ENCODE measurements at places on chromosomes 4 and X.

- no peak for DNase-seq
Measured at GRCh38 chr4:63526251-63526650, 883.0 kb downstream of the TECRL start.

- no peak for DNase-seq
Measured at GRCh38 chr4:186765138-186765537, 41.5 kb upstream of the FAT1 start.

GRCh38 chrX:40831750-40832149 lies 96.4 kb upstream of the MED14 start:
- no peak for DNase-seq

DNA sequence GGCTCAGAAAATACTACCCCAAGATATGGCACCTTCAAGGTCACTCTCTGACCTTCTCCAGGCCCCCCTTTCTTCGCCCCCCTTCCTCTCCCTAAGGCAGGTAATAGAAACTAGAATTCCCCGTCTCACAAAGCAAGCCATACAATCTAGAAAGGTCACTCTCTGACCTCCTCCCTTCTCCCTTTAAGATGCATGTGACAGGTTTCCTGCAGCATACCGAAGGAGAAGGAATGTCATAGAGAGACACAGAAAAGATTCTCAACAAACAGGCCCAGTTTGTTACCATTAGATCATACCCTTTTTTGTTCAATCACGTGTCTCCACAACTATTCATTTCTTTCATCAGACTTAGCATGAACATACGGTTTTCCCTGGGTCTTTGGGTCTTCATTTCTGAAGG lies 51.2 kb upstream of the RBMXL3 start:
- DNase-seq: no peak

DNA sequence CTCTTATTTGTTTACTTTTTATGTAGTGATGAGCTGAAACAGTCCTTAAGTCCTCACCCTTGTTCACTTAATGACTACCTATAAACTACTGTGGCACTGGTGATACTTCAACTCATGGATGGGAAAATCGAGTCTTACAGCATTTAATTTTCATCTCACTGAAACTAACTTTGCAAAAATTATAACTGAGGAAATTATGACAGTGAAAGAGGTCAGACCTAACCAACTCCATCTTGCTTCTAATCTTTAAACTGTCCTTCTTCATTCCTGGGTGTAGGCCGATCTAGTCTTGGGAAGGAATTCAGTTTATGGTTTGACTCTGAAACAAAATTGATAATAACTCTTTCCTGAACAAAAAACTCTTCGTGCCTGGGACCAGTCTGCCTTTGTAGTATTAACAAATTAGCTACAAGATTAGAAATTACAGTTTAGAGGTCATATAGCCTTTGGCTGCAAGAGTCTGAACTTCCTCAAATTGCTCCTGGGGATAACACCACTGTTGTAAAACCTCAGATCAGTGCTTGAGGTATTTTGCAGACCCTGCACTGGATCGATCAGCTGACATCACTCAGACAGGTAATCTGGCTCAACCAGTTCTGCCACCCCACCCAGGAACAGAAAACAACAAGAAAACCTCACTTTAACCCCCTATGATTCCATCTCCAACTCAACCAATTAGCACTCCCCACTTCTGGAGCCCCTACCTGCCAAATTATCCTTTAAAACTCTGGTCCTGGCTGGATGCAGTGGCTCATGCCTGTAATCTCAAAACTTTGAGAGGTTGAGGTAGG lies 995.7 kb upstream of the PRKX start:
- DNase-seq: no peak

DNA sequence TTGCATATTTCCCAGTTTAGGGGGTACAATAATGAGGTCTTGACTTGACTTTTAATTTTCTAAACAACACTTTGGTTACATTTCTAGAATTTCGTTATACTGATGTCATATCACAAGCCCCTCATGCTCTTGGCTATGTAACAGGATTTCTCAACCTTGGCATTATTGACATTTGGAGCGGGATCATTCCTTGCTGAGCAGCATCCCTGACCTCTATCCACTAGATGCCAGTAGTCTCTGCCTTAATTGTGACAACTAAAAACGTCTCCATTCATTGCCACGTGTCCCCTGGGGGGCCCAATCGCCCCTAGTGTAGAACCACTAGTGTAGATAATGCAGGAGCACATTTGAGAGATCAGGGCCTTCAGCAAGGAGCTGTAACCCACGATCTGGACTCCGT lies 234.2 kb upstream of the MID1 start:
- DNase-seq: no peak
